ENCODE measurements at places on chromosomes 1 and 21.

GRCh38 chr1:63004868-63005267 is 220.9 kb downstream of the ATG4C start:
- DNase-seq: no peak

DNA sequence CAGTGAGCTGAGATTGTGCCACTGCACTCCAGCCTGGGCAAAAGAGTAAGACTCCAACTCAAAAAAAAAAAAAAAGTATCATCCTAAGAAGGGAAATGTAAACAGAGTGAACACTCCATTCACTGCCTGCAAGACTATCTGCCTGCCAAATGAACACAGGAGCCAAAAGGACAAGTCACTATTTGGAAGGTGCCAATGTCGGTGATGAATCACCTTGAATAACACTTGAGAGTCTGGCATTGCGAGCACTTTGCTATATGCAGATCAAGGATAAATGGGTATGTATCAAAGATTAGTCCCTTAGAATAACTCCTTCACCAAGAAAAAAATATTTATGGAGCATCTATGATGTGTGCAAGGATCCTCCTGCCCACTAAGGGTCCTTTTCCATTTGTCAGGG is 6.6 kb downstream of the UBR4 start:
- DNase-seq: no peak

DNA sequence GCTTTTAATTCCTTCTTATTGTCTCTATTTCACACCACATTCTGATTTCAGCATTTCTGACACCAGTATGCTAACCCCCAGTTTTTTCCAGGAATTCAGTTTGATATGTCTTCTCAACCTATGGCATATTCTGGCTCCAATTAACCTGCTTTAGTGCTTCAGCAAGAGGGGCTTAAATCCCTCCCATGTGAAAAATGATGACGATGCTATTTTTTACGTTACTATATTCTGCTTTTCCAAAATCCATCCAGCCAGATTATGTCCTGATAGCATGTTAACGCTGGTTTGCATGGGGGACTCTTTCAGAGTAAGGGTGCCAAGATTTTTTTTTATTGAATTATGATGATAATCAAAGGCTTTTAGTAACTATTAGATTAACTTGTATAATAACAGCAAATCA is 163.3 kb upstream of the ADAMTS5 start:
- DNase-seq: no peak

DNA sequence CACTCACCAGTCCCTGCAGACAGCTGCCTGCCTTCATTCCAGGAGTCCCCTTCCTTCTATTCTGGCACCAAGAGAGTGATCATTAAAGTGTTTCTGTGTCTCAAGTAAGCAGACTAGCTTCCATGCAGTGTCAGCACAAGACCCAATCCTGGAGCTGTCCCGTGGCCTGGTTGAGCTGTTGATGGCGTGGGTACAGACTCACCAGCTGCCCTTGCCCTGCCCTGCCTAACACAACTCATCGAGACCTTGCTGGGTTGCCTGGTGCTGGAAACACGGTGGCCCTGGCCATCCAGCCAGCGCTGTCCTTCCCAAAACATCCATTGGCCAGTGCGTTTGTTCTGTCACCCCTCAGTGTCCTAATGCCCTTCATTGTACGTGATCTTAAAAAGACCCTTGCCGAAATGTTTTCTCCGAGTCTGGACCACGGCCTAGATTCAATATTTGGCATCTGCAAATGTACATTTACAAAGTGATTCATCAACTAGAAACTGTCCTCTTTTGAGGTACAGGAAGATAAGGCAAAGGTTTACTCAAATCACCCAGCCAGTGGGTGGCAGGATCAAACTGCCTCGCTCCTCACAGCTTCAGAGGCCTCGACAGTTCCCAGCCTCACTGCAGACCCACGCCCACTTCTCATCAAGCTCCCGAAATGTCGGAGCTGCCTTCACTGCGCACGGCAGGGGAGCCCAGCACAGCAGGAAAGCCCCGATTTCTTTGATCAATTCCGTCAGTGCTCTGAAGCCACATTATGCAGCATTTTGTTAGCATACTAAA is 494.2 kb downstream of the KIF26B start:
- no peak for DNase-seq

DNA sequence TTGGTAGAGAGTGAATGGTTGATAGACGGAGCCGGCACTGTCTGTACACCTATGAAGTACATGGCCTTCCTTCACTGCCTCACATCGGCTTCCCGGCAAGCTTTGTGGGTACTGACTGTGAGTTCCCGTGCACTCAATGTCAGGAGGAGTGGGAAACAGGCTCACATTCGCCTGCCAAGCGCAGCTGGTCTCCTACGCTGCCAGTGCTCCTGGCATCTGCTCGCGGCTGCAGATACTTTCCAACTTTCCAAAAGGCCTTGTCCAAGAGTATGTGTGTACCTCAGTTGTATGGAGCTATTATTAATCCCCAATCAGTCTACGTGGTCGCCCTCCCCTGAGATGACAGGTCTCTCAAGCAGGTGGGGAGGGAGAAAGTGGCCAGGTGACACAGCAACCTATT is 180.8 kb downstream of the ZSCAN20 start:
- no peak for DNase-seq

DNA sequence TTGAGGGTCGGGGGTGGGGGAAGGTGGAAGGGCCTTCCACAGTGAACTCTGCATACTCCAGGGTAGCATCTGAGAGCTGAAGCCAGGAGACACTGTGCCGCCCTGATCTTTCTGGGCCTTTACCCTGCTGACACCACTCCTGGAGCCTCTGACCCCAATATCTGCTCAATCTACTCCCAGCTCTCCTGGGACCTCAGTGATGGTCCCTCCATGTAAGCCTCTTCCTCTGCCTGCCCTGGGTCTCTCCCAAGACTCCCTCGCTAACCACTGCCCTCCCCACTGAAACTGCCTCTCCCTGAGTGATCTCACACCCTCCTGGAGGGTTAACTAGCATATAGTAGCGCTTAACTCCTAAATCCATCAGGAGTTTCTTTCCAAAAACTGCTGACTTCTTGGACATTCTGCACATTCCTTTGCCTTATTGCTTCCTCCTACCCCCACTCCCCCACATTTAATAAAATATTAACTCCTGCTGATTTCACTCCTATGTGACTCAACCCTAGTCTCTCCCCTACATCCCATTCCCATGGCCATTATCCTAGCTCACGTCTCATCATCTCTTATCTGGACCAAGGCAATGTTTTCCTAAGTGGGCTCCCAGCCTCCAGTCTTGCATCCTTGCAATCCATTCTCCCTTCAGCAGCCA is 145.6 kb downstream of the HMGB4 start:
- DNase-seq: no peak

GRCh38 chr21:45850181-45850580 is 131.4 kb upstream of the COL6A1 start:
- no peak for DNase-seq

- no peak for DNase-seq
Observed at GRCh38 chr1:101769520-101769919, 227.2 kb downstream of the OLFM3 start.

- no peak for DNase-seq
Observed at GRCh38 chr1:85628791-85629531, 48.4 kb downstream of the CCN1 start.

DNA sequence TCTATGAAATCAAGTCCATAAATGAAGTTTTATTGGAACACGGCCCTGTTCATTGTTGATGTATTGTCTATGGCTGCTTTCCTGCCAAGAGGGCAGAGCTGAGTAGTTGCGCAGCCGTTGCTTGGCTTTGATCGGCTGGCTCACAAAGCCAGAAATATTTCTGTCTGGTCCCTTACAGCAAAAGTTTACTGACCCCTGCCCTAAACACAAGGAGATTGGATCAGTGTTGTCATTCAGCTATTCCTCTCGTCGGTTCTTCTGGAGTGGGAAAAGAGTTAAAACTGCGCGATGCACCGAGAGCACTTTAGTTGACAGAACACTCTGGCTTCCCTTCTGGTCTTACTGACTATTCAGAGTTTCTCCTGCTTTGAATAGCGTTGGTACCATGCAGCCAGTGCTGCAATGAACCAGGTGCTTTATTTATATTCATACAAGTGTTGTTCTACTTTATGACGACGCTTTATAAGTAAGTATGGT is 868 bp downstream of the ZBTB40 start:
- DNase-seq: no peak

- no peak for DNase-seq
Observed at GRCh38 chr1:182829285-182829932, 9.7 kb upstream of the DHX9 start.

DNA sequence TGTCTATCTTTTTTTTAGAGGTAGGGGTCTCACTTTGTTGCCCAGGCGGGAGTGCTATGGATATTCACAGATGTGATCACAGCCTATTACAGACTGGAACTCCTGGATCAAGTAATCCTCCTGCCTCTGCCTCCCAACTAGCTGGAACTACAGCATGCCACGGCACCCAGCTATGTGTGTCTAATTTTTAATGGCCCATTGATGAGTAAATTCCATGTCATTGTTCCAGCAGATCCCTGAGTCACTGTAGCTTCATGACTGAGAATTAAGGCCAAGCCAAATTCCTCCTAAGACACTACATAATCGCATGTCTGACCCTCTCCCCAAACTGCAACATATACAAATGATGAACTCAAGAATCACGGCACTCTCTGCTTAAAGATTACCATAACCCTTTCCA is 84.2 kb upstream of the RGS2 start:
- no peak for DNase-seq

DNA sequence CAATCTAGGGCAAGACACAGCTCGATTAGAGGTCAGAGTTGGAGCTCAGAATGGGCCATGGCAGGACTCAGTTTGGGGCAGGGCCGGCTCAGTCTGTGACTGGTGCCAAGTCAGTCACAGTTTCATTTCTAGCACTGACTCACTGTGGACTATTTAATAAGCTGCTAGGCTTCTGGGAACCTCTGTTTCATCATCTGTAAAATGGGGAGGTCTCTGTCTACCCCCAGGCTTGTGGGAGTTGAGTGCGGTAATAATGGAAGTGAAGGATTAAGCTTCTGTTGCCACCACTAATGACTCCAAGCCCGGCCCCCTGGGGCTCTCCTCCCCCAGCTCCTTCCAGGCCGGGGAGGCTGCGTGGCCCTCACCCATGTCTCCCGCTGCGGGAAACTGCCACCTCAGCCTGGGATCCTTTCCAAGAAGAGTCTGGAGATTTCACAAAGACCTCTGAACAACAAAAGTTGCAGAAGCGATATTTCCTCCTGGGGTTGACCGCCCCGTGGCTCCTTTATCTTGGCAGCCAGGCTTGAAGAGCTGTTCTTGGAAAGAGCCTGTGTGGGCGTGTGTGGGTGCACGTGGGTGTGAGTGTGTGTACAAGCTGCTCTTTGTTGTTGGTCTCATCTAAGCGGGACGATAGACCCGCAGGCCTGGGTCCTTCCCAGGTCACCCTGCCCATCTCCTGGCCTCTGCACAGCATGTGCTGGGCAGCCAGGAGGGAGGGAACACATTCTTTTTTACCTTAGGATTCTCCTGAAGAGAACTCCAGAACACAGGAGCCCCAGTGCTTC is 29.1 kb downstream of the KNCN start:
- DNase-seq: no peak

DNA sequence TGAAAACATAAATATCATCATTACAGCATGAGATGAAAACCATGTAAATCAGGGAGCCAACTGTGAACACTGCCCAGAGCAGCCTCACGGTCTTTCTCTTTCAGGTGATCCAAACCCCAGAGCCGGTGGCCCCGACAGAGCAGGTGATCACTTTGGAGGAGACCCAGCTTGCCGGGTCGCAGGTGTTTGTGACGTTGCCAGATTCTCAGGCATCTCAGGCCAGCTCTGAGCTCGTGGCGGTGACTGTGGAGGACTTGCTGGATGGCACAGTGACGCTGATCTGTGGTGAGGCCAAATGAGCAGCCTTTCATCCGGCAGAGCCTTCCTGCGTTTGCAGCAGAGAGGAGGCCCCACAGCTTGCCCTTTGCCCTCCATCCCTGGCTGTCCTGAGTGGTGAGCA is 37.2 kb upstream of the EPHA8 start:
- no peak for DNase-seq

DNA sequence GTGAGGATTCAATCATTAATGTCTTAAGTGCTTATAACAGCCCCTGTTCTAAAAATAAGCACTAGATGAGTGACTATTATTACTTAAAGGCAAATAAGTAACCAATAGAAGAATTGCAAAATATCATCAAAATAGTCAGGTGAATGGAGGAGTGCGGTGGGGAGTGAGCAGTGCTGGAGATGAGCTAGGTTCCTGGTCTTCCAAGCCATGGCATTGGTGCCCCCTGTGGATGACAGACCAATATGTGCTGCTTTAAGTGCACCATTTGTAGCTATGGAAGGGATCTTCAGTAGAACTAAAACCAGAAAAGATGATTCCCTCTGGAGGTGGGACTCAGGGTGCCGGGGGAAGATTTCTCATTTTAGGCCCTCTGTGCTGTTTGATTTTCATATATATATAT is 46.1 kb upstream of the SLC30A1 start:
- DNase-seq: no peak

DNA sequence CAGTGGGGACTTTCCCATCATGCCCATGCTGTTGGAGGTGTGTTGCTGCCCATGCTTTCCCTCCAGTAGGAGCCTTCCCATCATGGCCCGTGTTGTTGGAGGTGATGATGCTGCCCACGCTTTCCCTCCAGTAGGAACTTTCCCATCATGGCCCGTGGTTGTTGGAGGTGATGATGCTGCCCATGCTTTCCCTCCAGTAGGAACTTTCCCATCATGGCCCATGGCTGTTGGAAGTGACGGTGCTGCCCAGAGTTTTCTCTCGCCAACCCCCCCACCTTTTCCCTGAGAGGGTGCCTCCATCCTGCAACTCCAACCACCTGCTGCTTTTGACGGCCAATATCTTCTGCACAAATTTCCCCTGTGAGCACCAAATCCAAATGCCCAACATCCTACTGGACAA is 205.7 kb downstream of the TOMM20 start:
- no peak for DNase-seq

GRCh38 chr1:160162931-160163330 is 11.5 kb downstream of the ATP1A4 start:
- DNase-seq: no peak

GRCh38 chr1:225961659-225962439 is 20.8 kb upstream of the LEFTY2 start:
- no peak for DNase-seq

- no peak for DNase-seq
Observed at GRCh38 chr1:5921671-5922070, 70.6 kb downstream of the NPHP4 start.

GRCh38 chr21:40179166-40179565 is 311.9 kb downstream of the PCP4 start:
- DNase-seq: no peak

DNA sequence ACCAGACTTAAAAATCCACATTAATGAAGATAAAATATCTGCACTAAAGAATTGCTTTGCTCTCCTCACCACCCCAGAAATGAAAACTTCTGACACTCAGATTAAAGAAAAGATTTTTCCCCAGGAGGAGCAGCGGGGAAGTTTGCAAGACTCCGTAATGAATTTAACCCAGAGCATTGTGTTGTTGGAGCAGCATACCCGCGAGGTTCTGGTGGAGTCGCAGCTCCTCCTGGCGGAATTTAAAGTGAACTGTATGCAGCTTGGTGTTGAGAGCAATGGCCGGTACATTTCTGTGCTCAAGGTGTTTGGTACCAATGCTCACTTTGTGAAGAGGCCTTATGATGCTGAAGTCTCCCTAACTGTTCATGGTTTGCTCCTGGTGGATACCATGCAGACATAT is 46.4 kb downstream of the VPS13D start:
- no peak for DNase-seq

DNA sequence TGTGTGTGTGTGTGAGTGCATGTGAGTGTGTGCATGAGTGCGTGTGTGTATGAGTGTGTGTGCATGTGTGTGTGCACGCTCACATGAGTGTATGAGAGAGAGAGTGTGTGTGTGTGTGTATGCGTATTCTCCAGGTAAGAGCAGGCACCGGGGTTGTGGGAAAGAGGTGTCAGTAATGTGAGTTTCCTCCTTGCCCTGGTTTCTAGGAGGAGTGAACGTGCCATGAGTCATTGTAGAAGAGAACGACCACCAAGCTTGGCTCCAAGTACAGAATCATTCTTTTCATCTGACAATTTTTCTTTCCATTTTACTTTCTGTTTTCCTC is 79.1 kb downstream of the POFUT2 start:
- no peak for DNase-seq
